Stimulated activated CD4-positive, alpha-beta T cell treated with anti-CD3 and anti-CD28 coated beads, Interleukin-2, amount 100 ng/mL, for 48 hours (primary cell): ENCODE measurements at places on chromosomes 6 and 20.

DNA sequence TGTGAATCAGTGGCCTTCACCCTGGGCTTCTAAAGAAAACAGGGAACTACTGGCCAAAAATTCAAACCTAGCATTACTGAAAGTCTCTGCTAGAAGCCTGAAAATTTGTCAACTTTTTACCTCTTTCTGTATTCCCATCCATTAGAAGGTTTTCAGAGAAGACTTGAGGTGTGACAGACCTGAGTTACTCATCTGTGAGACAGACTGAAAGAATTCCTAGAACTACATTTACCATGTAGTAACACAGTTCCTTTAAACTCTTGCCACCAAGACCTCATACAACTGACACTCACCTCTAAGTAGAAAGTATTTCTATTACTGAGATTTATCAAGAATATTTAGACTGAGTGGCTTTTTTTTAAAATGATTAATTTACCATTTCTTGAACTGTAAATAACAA lies 4.5 kb downstream of the DPM1 start:
- no peak for DNase-seq

DNA sequence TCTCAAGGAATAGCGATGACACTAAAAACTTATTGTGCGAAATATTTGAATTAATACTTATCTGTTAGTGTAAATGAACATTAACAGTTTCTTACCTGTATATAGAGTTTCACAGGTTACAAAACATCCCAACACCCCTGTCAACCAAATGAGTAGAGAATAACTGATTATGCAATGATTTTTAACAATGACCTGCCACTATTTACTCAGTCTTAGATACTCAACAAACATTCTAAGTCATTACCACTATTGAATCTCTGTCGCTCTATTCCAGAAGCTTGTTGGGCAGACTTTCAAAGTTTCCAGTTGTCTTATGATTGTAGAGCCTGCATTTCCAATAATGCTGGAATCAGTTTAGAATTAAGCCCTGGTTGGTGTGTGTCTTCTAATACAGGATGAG lies 85.5 kb downstream of the RNF182 start:
- no peak for DNase-seq

DNA sequence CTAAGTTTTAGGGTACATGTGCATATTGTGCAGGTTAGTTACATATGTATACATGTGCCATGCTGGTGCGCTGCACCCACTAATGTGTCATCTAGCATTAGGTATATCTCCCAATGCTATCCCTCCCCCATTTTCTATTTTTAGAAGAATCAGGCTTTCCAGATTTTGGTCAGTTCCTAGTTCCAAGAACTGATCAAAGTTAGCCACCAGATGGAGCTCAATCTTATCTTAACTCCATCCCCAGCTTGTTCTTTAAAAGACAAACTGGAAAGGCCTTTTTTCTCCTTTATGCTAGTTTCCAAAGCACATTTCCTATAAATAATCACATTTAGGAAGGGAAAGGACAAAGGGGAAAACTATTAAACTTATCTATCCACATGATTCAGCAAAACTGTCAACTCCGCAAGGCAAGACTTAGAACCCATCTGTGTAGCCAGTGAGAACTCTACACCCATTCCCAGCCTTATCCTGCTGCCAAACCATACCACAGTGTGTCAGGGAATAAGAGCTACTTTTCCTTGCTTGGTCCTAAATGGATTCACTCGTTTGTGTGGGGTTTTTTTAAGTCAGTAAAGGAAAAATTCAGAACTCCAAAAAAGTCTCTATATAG lies 22.8 kb upstream of the KHDC1 start:
- no peak for DNase-seq

DNA sequence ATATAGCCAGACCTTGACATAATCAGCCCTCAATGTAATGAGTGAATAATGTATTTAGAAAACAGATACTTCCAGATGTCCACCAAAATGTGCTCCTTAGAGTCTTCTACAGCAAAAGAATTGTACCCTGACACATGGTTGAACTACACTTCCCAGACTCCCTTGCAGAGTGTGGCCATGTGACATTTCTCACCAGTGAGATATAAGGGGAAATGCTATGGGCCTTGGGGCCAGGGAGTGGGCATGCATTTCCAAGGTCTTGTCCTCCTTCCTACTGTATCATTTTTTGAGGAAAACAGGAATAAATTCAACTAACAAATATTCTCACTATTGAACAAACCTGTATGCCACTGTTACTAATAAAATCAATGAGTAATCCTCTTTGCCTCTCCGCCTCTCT lies 211.4 kb upstream of the SMLR1 start:
- DNase-seq: no peak
